NCI-H1417 (cell line): ENCODE measurements at places on chromosomes 5 and 9.
A peak's percentile ranks its signal among the peaks of the same experiment; 100 is the strongest.

- DNase-seq, result no peak
These were observed 16.0 kb upstream of the SLC22A5 start for GRCh38 chr5:132353486-132353995.

DNA sequence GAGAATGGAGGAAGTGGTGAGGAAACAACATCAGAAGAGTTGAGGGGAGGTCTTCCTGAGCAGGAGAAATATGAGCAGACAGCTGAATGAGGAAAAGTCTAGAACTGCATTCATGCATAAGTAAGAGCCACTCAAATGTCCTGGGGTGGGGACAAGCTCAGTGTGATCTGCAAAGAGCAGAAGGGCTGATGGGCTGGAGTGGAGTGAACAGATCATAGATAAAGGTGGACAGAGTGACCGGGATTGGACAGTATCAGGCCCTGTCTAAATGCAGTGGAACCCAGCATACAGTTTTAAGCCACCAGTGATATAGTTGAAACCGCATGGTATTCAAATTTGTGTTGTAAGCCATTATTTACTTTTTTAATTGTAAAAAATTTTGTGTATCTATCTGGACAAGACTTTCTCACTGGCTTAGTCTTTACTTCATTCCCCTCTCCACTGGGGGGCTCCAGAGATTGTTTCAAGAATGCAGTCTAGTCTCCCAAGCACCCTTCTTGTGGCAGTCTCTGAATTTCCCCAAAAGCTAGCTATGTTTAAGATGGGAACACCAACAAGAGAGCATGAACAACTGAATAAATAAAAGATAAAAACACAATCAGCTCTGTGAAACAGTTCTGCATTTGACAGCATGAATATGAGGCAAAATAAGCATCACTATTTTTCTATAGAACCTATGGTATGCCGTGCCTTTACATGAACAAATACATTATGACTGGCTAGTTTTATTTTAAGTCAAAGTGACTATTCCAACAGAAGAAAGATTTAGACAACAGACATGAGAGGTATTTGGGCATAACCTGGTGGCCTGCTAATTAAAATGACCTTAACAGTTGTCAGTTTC, 10.7 kb upstream of the STK32A start:
- DNase-seq, result peak; percentile 65

DNA sequence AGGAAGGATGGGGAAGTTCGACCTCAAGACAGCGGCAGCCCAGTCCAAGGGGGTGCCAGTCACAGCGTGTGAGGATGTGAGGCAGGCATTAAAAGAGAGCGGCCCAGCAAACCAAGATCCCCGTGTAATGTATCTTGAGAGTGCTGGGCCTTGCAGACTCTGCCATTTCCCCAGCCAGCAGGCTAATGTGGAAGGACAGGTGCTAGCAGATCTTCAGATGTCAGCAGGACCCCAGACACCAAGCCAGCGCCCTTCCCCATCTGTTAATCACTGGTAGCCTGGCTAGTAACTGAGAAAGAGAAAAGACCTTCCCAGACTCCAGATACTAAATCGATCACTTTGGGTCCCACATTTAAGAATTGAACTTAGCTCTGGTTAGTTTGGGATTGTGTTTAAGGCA, 62.2 kb downstream of the NTRK2 start:
- DNase-seq, result no peak

DNA sequence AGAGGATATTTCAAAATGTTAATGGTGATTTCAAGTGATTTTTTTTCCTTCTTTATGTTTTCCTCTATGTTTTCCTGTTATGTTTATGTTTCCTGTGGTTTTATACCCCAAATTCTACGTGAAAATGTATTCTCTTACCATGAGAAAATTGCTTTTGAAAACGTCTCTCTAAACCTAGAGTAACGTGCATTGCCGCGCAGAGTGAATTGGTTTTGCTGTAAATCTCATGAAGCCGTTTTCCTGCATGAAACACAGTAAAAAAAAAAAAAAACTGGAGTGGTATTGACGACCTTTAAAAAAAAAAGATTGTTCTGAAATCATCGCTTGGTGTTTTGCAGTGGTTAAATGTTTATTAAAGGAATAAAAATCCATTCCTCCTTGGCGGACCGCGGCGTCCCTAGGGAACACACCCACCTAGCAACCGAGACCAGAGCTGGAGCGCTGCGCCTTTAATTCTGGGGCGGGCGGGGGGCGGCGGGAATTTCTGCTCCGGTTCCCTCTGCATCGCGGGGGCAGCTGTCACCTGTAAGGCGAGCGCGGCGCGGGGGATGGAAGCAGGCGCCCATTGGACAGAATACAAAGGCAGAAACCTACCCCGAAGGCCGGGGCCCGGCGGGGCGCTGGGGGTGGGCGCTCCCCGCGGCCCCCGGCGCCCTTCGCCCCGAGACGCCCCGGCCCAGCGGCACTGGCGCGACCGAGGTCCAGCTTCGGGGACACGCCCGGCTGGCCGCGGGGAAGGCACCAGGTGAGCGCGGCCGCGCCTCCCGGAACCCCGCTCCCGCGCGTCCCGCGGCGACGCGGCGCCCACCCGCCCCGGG, at the start of gene SOWAHA:
TSS of gene SOWAHA (plus strand) at position 522 of the 818 bp plus-strand sequence. CDS start 320 bp downstream, outside the sequence.
- DNase-seq, result peak; percentile 72

DNA sequence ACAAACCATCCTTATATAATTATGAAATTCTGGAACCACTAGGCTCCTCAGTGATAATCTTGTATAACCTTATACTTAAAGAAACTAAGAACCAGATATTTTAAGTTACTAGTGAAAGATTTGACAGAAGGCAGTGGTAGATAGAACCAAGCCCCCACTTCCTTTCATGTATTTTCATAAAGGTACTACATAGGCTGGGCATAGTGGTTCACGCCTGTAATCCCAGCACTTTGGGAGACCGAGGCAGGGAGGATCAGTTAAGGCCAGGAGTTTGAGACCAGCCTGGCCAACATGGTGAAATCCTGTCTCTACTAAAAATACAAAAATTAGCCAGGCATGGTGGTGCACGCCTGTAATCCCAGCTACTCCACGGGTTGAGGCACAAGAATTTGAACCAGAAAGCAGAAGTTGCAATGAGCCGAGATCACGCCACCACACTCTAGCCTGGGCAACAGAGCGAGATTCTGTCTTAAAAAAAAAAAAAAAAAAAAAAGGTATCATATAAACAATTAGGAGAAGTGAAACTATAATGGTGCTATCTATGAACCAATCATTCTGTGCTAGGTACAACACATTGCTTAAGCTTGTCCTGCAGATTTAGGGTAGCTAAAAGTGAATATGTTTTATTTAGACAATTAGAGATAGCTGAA, 27.9 kb upstream of the DTWD2 start:
- no peak for DNase-seq

DNA sequence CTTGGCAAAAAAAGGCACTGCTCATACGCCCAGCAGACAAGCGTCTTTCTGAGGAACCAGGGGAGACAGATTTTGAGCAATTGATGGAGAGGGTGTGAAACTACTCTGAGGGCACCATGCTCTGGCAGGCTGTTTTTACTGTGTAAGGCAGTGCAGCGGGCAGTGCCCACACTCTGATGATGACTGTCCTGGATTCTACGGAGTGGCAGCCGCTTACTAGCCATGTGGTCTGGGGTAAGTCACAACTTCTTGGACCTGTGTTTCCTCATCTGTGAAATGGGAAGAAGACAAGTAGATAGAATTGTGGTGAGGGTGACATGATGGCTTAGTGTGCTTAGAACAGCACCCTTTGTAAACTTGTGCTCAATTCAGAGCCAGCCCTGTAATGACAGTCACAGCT, 38.8 kb downstream of the FABP6 start:
- no peak for DNase-seq

- DNase-seq, result no peak
These were observed 28.3 kb downstream of the RAI14 start for GRCh38 chr5:34684281-34684979.

DNA sequence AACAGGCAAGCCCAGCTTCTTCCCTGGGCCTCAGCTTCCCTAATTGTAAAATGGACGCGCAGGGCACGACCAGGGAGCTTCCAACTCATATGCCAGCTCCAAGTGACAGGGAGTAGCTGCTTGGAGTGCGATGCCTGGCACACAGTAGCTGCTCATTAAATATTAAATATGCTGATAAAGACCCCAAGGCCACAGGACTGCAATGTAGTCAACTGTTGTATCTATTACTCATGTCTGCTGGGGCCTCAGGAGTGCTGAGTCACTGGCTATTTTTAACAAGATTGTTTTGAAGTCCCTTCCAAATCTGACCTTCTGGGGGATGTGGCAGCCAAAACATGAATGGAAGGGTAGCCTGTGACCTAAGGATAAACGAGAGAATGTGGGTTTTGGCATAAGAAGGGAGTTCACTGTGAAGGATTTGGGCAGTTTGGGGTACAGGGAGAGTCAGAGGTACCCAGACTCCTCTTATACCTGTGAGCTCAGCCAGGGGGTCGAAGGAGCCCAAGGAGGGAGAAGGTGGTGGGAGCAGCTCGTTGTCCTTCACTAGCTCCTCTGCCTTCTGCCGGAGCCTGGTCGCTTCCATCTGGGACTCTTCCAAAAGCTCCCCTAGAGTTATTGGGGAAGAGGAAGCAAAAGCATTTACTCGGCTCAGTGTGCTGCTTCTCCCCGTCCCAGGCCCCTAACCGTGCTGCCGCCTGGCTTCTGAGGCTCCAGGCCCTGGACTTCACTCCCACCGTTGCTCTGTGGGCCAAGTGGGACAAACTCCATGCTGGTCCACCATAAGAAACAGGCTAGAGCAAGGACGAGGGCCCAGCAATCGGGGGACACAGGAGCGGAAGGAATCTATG, 17.5 kb downstream of the TNIP1 start:
- no peak for DNase-seq

DNA sequence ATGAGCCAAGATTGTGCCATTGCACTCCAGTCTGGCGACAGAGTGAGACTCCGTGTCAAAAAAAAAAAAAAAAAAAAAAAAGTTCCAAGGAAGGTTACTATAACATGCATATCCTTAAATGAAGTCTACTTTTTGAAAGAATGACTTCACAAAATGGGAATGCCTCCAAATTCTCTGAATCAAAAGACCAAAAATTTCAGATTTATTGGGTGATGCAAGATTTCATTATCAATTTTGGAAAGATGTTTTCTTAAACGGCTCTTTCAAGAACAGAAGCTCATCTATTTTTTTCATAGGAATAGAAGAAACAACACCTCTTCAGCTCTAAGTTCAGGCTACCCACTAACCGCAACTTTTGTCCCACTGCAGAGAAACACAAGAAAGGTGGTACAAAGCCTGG, 69.9 kb downstream of the AUH start:
- DNase-seq, result no peak

GRCh38 chr5:1255081-1255561, 29.9 kb downstream of the SLC6A18 start:
- no peak for DNase-seq

GRCh38 chr5:23332650-23333251, 174.7 kb upstream of the PRDM9 start:
- peak; percentile 3 for DNase-seq

DNA sequence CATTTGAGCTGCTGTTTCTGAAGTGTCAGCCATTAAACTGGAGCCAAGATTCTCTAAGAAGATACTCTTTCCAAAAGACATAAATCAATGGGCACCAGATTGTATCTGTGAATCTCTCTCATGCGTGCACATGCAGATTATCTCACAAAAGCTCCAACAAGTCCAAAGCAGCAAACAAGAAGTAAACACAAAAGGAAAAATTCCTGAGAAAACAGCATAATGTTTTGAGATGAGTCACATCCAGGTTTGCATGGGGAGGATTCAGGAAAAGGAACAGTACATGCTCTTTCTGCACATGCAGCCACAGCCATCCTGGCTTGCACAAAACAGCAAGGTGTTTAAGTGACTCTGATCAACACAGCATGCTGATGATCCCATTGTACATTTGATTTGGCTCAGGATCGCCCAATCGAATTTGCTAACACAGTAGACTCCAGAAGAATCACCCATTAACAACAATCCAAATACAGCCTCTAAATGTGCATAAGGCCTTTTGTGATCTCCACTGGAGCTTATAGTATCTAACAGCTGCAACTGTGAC, 143.1 kb downstream of the ELAVL2 start:
- no peak for DNase-seq

DNA sequence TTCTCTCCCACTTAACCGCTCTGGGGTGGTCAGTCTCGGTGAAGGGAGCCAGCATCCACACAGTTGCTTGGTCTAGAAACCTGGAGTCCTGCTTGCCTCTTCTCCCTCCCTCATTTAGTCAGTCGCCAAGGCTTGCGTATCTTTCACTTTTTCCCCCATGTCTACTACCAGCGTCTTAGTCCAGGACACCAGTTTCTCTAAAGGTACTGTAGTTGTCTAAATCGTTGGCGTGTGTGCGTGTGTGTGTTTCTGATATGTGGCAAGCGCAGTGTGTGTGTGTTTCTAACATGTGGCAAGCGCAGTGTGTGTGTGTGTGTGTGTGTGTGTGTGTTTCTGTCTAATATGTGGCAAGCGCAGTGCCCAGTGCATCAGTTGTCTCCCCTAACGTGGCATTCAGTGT, 641 bp downstream of the ATP6V1G1 start:
- no peak for DNase-seq

DNA sequence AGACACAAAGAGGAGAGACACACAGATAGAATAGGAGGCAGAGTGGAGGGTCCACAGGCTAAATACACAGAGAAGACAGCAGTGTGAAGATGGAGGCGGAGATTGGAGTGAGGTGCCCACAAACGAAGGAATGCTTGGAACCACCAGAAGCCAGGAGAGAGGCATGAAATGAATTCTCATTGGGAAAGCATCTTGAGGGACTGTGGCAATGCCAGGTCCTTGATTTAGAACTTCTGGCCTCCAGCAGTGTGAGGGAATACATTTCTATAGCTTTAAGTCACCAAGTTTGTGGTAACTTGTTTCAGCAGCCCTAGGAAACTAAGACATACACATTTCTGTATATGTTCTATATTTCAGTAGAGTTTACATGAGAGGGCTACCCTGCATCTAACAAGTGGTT, 396.6 kb upstream of the ZNF608 start:
- no peak for DNase-seq

DNA sequence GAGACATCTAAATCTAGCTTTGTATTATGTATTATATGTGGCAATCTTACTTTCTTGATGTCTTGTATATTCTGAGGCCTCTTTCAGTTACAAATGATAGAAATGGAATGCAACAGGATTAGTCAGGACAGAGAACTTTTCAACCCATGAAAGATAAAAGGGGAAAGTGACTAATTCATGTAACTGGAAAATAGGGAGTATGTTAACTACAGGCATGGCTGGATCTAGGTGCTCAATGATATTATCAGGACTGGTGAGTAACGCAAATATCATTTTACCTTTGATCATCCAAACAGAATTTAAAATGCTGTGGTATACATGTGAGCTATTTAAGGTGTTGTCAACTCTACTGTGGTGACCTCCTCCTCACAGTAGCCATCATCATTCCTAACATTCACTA, 215.7 kb upstream of the GLRA1 start:
- DNase-seq, result no peak

GRCh38 chr5:140042643-140043507, at the start of gene NRG2:
Gene NRG2, minus strand, starts transcription at chr5:140043299.
- DNase-seq, result peak; percentile 77

DNA sequence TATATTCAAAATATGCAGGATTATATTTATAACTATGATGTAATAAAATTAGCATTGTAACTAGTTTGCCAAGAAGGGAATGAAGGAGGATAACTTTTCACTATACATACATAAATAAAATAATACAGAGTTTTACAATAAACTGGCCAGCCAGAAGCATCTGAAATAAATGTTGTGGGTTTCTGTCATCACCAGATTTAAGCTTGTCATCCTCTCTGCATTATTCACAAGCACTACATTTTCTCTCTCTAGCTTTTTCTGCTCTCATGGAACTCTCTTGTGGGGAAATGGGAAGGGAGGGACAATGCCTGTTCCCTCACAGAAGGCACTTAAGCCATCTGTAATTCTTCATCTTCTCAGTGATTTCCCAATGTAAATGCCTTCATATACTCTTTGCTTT, 626.8 kb downstream of the SEMA5A start:
- DNase-seq, result no peak
